ENCODE measurements at places on chromosomes 4 and X.
A peak's percentile ranks its signal among the peaks of the same experiment; 100 is the strongest.

DNA sequence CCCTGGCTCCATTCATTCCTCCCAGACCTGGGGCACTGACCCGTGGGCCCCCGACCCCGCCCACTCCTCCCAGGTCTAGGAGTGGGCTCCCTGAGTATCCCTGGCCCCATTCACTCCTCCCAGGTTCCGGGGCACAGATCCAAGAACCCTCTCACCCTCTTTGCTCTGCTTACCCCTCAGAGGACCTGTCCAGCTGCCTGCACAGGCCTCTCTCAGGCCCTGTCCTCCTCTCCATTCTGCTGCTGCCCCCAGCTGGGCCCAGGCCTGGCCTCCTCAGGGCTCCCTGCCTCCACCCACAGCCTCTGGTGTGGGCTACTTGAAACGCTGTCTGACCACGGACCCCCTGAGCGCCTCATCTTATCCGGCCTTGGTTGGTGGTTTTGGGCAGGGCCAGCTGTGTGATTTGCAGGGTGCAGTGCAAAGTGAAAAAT is 217.7 kb upstream of the PSAPL1 start:
- no peak for DNase-seq

GRCh38 chrX:111649638-111650037 is 31.3 kb upstream of the ALG13 start:
- DNase-seq: no peak

GRCh38 chr4:40192114-40193015 is 4.5 kb upstream of the RHOH start:
- no peak for DNase-seq

- DNase-seq: no peak
These were observed 25.2 kb downstream of the PDGFRA start for GRCh38 chr4:54254116-54254914.

GRCh38 chrX:154696676-154697045 is 43.3 kb upstream of the CTAG2 start:
- DNase-seq: no peak

DNA sequence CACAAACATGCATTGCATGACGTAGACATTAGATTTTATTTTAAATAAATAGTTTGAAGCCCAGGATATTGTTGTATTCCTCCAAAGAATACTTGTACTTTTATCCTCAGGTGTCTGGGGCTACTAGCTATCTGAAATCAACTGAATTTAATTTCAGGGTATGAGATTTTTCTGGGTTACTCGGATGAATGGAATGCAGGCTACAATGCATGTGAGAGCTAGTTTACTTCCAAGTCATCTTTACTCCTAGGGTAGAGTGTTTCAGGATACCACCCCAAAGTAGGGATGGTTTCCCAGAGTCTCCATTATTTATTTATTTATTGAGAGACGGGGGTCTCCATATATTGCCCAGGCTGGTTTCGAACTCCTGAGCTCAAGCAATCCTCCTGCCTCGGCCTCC is 66.4 kb downstream of the HPRT1 start:
- no peak for DNase-seq

GRCh38 chr4:25925486-25926201 is 11.6 kb downstream of the SMIM20 start:
- peak; percentile 47 for DNase-seq
